CD14-positive monocyte (primary cell): ENCODE measurements at places on chromosomes 7 and 10. TPM values are rescaled to one million over a fixed set of nuclear protein-coding genes. Genes with fewer than 3 reads are reported as not detected.

GRCh38 chr7:39720586-39720985 is 97.2 kb downstream of the RALA start:
- DNase-seq = no peak

GRCh38 chr10:69959911-69960310 is 92.7 kb upstream of the MACROH2A2 start:
- peak; percentile 84 for DNase-seq

DNA sequence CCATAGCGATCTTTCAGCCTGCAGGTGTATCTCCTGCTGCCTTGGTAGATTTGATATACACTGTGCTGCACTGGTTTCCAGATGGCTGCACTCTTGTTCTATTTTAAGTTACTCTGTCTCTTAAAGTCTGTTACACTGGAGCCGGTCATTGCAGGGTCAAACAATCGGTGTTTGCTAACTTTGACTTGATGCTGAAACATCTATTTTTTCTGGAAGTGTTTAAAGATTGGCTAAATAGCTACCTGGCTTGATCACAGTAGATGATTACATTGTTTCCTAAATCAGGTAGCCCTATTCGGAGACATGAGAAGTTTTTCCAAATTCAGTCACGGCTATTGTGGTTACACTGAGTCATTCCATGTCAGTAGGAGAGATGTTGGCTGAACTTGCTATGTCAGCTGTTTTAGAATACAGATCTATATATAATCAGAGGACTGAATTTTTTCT is 574.8 kb downstream of the ETV1 start:
- DNase-seq = no peak

Gene SUN3
- polyA plus RNA-seq = not detected
